T-helper 22 cell (primary cell): ENCODE measurements at places on chromosomes 5 and 9.

DNA sequence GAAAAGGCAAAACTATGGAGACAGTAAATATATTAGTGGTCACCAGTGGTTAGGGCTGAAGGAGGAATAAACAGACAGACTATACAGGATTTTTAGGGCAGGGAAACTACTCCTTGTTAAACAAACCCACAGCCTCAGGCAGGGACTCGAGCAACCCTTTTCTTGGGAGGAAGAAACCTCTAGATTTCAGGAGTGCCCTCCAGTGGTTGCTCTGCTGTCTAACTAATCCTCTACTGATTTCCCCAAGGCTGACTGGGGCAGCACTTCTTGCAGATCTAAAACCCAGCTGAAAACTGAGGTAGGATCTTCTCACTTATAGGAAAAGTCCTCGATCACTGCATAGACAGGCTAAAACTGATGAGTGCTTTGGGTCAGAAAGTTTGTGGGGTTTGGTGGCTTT is 176.8 kb downstream of the ISOC1 start:
- DNase-seq: no peak

GRCh38 chr5:73311291-73312110 is 137.1 kb downstream of the FOXD1 start:
- no peak for DNase-seq

- DNase-seq: peak; percentile 2
These were observed 21.5 kb downstream of the C9orf57 start for GRCh38 chr9:72038890-72039410.

GRCh38 chr5:123455095-123455494 is 31.9 kb upstream of the CEP120 start:
- no peak for DNase-seq

GRCh38 chr9:134526584-134527477 is 114.8 kb upstream of the COL5A1 start:
- DNase-seq: no peak

DNA sequence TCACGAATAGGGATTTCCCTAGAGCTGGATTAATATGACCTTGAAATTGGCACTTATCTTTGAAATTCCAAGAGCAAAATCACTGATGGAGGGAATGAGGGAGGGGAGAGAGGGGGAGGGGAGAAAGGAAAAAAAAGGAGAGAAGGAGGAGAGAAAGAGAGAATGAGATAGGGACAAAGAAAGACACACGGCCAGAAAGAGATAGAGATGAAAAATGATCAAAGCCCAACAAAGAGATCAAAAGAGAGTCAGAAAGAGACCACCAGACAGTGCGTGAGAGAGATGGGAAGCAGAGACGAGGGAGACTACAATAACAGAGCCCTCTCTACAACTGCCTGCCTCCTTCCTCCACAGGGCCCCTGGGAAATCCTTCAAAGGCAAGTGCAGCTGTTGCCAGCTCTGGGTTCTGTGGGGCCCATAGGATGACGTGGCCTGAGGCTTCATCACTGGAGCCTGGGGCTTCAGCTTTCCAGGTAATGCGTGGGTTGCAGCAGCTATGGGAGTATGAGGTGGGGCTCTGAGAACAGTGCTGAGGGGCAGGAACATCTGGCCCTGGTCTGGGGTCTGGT is 58.3 kb upstream of the SHB start:
- DNase-seq: no peak

DNA sequence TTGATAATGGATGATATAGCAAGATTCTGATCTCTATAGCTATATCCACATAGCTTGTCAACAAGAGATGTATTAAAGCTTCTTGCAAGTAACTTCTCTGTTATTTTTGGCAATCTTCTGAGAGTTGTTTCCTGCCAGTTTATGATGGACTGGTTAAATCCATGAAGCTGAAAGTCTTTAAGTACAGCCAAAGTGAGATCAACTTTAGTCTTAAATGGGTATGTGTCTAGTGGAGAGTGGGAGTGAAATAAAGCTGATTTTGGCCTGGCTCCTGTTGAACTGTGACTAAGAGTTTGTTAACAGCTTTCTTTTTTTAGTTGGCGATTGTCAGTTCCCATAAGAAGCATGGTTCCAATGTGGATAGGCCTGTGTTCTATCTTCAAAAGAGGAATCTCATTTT is 350.9 kb upstream of the PCSK5 start:
- DNase-seq: no peak

DNA sequence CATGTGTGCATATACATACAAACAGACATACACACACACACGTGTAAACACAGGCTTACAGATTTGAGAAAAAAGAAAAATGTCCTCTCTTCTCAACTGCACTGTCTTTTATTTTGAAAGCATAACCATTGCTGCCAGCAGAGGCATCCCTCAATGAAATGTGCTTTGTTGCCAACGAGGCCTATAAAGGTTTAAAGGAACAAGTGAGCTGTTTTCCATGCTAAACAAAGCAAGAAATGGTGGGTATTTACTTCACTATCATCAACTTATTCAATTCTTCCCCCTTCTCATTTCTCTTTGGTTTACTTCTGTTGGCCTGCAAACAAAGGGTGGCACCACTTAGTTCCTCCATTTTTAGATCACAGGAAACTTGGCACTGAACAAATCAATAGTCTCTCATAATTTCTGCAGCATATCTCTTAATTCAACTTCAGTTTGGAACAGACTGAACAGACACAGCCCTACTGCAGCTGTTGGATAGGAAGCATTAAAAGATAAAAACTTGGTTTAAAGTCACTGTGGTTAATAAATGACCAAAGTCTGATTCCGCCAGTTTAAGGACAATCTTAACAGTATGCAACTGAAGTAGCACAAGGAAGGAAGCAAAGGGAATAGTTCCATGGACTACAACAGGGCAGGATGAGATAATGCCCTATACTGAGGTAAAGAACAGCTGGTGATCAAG is 21.7 kb downstream of the TTC33 start:
- no peak for DNase-seq

GRCh38 chr5:166369346-166369745 is 1922.1 kb upstream of the WWC1 start:
- no peak for DNase-seq

DNA sequence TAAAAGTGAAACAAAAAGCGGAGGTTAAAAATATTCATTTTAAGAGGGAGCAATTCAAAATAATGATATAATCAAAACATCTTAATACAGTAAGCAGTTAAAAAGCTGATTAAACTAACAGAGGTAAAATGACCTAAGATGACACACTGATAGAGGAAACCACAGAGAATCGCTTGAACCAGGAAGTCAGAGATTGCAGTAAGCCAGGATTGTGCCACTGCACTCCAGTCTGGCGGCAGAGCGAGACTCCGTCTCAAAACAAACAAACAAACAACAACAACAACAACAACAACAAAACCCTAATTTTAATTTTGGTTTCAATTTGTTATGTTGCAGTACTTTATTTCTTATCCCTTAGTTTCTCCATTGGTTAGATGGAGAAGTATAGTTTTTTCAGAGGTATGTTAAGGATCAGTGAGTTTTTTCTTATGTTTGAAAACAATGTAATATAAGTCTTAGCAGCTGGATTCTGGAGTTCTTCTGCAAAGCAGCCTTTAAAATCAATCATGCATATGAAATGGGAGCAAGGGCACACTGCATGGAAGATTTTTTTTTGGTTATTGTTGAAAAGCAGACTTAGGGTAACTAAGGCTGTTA is 58.5 kb downstream of the MLANA start:
- peak; percentile 6 for DNase-seq

DNA sequence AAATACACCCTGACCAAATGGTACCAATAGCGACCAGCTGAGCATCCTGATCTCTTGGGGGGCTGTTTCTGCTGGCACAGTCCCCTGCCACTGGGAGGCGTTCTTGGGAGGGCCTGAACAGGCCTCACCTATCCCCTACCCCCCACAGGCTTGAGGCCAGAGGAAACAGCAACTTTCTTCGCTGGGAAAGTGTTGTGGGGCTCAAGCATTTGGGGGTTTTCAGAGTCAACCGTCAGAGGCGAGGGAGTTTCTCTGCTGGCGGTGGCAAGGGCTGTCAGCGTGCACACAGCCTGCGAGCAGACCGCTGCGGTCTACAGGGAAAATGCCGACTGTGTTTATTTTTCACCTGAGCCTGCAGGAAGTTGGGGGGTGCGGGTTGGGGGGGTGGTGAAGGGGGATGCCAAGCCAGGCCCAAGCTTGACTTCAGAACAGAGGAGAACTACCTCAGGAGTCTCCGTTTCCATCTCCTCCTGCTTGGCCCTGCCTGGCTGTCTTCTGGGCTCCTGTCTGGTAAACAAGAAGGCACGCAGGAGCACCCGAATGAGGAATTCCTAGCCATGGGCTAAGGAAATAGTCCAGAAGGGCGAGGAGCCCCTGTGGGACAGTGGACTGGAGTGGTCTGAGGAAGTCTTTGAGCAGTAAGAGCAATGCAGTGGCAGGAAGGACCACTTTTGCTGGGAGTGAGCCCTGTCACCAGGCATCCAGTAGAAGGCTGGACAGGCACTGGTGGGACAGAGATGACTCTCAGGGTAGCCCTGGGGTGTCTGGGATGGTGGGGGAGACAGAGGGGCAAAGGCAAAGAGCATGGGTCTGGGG is 18.1 kb downstream of the TCF7 start:
- DNase-seq: peak; percentile 82
